ENCODE measurements at places on chromosomes 1 and 21.

DNA sequence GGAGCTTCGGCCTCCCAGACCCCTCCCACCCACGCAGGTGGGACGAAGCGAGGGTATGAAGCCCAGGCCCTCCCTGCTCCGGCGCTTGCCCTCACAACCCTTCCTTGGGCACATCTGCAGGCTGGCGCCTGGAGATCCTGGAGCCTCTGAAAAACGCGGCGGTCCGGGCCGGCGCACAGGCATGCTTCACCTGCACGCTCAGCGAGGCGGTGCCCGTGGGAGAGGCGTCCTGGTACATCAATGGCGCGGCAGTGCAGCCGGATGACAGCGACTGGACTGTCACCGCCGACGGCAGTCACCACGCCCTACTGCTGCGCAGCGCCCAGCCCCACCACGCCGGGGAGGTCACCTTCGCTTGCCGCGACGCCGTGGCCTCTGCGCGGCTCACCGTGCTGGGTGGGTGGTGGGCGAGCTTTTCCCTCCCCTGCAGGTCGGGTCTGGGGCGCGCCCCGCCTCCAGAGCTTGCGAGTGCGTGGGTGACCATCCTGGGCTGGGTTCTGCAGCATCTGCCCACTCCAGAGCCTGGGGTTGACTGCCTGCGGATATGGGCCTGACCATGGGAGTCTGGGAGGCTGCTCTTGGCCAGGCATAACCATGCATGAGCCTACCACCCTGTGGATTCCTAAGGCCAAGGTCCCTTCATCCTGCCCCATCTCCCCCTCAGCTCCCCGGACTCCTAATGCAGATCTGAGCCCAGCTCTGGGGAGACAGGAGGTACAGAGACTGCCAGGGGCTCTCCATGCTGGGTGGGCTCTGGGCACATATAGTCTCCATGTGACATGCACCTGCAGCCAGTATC is 89.8 kb downstream of the TRIM11 start:
- DNase-seq = no peak

- DNase-seq = no peak
Measured at GRCh38 chr1:54200519-54200997, 591 bp downstream of the MRPL37 start.

- no peak for DNase-seq
Measured at GRCh38 chr1:109788695-109789521, 25.2 kb upstream of the EPS8L3 start.

DNA sequence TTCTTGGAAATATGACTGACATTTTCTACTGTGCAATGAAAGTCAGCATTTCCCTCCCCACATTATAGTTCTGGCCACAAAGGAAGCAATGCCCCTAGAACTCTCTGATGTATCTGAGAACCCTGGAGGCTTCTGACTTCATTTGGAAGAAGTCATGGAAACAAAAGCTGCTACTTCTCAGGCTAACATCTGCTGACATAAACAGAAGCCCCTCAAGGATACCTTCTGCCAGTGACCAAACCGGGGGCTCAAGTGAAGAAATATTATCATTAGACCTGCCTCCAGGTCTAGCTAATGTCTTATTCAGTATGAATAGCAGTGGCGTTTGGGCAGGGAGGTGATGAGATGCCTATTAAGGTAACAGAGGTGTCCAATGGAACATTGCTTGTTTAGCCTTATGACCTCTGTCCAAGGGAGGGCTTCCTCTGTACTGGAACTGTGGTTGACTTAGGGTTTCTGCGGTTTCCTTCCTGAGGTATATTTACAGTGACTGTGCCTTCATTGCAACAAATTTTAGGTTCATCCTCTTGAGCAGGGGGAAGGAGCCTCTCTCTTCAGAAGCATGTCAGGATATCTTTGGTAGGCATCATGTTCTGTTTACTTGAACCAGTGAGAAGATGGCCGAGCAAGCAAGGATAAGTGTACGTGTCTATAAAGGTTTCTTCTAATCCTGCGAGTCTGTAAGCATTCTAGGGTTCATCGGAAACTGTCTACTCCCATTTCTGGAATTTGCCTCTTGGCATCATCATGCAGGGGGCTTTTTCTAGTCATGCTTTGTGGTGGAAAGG is 161.7 kb downstream of the PBX1 start:
- no peak for DNase-seq

- no peak for DNase-seq
Measured at GRCh38 chr21:41459884-41460534, 34.0 kb downstream of the MX1 start.
